ENCODE measurements at places on chromosomes 16 and 17.

- DNase-seq = peak; percentile 45
Observed at GRCh38 chr17:73956595-73957465, 246.6 kb upstream of the RPL38 start.

DNA sequence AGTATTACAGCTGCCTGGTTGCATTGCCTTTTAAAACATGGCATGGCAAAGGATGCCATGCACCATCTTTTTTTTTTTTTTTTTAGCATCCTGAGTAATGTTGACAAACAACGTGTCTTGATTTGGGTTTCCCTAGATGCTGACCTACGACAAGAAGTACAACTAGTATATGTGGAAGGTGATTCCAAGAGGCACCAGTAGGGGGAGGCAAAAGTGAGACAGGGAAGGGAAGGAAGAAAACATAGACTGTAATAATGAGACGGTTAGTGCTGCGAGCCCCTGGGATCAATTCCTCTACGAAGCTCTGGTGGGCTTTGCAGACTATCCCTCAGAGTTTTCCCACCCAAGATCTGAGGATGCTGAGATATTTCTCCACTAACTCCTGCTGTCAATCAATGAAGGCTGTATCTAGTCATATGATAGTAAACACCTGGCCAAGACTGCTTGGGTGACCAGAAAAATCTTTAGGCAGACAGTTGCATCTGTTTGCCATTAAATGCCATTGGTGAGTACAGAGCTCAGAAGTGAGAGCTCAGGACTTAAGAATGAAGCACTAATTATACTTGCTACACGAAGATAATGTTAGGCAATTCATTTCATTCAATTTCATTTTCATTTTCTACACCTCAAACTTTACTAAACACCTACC lies 458.6 kb upstream of the GOT2 start:
- no peak for DNase-seq

- DNase-seq = peak; percentile 42
Observed at GRCh38 chr16:85428168-85428898, 184.8 kb upstream of the GSE1 start.

DNA sequence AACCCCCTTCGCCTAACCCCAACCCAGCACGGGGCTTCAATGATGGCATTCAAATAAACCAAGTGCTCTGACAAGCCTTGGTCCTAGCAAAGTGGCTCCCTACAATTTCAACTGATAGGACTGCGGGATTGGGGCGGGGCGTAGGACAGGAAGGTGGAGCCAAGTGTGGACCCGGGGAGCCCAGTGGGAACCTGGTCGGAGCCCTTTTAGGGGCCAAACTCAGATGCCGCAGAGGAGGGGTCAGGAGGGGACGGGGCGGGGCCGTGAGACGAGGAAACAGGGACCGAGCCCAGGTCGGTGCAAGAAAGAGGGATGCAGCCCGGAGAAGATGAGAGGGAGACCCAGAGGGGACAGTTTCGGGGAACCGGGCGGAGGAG lies 13.2 kb upstream of the CDIPT start:
- DNase-seq = no peak

GRCh38 chr16:68236137-68236825 lies 354 bp upstream of the ESRP2 start:
- no peak for DNase-seq

DNA sequence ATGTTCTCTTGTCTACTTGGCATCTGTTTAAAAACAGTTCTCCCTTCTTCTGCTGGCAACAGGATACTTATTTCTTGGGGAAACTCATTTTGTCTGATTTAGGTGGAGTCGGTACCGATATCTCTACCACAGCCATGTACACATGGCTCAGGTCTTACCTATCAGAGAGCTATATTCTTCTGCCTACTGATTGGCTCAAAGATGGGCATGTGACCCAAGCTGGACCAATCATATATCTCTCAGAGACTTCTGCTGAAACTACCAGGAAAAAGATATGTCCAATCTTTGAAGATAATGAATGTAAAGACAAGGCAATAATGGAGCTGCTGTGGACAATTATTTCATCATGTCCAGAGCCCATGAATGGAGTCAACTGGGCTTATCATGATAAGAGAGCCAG lies 21.6 kb upstream of the SHISA9 start:
- DNase-seq = no peak

- no peak for DNase-seq
Observed at GRCh38 chr17:76998839-76999238, 130.6 kb downstream of the MGAT5B start.

GRCh38 chr16:89265647-89266046 lies 48.1 kb downstream of the ZNF778 start:
- no peak for DNase-seq

- DNase-seq = peak; percentile 42
Observed at GRCh38 chr16:29290631-29291247, 115.8 kb downstream of the NPIPB11 start.

DNA sequence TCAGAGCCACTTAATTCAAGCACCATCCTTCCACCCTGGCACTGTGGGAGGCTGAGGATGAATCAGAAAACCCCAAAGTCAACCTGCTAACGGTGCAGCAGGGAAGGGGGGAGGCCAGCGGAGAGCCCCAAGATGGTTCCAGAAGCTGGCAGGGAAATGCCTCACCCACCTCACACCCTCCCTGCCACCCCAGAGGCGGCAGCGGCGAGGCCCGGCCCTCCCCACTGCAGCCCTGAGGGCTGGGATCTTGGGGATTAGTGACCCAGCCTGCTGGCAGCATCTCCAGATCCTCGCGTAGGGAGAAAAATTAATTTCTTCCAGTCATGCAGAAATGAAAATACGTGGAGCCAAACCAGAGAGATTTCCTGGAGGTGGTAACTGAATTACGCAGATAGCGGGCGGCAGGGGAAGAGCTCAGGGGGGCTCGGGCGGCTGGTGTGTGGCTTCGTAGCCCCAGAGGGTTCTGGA lies 38.2 kb downstream of the CBFA2T3 start:
- no peak for DNase-seq

DNA sequence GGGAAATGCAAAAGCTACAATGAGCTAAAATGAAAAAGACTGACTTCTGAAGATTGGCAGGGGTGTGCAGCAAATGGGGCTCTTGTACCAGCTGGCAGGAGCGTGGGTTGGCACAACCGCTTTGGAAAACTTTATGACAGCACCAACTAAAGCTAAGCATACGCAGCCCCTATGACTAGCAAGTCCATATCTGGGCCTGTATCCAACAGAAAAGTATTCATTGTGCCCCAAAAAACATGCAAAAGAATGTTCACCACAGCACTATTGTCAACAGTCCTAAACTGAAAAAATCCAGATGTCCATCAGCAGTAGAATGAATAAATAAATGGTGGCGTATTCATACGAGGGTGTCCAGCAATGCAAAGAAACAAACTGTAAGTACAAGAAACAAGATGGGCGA lies 22.6 kb upstream of the ITGA3 start:
- DNase-seq = no peak

DNA sequence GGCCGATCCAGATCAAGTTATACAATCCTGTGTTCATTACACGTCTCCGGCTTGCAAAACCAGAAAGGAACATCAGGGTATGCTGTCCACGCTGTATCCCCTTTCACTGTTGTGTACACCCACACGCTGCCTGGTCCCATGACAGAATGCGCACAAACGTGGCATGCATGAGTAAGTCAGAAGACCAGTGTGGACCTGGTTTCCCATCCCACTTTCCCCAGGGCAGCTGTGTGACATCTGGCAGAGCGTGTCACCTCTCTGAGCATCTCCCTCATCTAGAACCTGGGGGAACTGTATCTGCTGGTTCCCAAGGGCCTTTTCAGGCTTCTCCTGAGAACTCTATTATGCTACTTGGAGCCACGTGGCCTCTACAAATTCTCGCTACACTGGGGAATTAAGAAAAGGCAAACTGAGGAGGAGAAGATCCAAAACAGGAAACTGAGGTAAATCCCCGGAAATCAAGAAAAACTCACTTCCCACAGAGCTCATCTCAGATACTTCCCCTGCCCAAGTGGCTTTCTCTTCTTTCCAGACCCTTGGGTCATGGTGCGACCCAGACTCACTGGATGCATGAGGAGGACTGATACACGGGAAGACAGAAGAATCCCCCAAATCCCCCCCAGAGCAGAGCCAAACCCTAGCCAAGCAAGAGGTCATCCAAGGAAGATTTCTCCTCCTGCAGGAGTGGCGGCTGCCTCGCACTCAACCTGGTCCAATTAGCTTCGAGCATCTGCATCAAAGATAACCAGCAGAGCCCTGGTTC lies 139.3 kb downstream of the GAS7 start:
- DNase-seq = no peak

DNA sequence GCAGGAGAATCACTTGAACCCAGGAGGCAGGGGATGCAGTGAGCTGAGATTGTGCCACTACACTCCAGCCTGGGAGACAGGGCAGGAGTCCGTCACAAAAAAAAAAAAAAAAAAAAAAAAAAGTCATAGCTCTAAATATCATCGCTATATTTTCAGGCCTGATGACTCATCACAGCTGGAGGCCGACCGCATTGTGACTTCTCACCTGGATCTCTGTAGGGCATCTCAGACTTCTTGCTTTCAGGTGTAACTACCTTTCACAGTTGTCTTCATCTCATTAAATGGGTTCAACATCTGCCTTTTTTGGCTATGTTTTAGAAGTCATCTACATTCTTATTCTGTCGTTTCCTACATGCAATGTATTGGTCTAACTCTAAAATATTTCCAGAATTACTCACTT lies 353.1 kb upstream of the MON1B start:
- DNase-seq = no peak

DNA sequence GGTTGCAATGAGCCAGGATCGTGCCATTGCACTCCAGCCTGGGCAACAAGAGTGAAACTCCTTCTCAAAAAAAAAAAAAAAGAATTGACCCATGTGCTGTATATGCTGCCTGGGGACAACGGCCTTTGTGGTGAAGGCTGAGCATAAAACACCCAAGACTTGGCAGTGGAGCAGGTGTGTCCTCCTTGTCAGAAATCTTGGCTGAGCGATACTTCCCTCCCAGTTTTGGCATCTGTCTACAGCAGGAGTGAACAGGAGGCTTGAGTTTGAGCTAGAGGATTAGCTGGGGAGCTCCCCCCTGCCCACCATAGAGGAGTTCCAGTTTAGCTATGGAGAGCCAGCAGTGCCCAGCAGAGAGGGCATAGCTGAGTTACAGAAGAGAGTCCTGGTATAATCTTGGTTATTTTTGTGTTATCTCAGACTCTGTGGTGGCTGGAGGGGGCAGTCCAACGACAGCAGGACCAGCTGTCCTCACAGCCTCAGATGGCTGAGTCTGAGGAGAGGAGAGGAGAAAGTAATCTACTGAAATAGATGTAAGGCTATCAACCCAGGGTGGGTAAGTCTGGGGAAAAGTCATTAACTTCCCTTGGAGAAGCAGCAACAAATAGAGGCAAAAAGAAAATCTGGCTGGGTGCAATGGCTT lies 18.4 kb downstream of the SP2 start:
- DNase-seq = no peak

- no peak for DNase-seq
Observed at GRCh38 chr17:64707050-64707591, 45.0 kb upstream of the SMURF2 start.

- DNase-seq = no peak
Observed at GRCh38 chr17:39400547-39401411, 647 bp downstream of the FBXL20 start.

DNA sequence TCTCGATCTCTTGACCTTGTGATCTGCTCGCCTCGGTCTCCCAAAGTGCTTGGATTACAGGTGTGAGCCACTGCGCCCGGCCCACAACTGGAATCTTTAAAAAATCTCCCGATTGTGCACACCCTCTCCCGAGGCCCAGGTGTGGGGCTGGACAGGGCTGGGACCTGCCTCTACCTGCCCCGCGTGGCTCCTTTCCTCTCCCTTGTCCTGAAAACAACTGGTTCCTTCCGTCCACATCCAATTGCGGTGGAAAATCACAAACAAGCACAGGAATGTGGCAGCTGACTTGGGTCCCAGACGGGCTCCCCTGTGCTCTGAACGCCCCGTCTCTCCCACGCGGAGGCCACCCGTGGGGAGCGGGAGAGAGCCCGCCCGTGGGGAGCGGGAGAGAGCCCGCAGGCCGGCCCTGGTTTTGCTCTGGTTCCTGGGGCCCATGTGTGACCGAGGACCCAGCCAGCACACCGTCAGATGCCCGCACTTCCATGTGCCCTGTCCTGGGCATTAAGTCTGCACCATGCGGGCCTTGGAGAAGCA lies 3.0 kb upstream of the TMEM204 start:
- no peak for DNase-seq

GRCh38 chr17:47741109-47741792 lies 8.2 kb downstream of the TBX21 start:
- no peak for DNase-seq

GRCh38 chr17:77496831-77497577 lies 356.2 kb downstream of the SEC14L1 start:
- no peak for DNase-seq

DNA sequence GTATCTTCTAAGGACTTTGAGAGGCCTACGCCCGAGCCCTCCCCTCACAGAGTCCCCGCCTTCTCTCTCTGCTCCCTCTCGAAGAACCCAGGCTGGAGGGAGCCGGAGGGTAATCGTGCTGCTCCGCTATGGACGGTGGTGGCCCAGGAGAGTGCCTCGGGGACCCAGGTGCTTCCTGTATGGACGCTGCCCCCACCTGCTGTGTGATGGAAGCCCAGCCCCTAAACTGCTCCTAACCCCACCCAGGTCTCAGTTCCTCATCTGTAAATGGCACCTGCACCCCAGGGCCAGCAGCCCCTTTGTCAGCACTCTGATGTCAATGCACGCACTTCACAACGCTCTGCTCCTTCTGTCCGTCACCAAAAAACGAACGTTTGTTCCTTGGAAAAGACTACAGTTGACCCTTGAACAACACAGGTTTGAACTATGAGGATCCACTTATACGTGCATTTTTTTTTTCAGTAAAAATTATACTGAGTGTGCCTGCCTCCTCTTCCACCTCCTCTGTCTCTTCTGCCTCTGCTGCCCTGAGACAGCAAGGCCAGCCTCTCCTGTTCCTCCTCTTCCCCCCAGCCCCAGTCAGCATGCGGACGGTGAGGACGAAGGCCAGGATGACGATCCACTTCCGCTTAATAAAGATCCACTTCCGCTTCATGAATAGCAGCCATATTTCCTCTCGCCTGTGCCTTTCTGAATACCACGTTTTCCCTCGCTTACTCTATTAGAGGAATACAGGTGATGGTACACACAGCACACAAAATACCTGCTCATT lies 118.3 kb downstream of the BANP start:
- no peak for DNase-seq

- DNase-seq = no peak
Observed at GRCh38 chr17:1511290-1511689, 5.1 kb downstream of the INPP5K start.

DNA sequence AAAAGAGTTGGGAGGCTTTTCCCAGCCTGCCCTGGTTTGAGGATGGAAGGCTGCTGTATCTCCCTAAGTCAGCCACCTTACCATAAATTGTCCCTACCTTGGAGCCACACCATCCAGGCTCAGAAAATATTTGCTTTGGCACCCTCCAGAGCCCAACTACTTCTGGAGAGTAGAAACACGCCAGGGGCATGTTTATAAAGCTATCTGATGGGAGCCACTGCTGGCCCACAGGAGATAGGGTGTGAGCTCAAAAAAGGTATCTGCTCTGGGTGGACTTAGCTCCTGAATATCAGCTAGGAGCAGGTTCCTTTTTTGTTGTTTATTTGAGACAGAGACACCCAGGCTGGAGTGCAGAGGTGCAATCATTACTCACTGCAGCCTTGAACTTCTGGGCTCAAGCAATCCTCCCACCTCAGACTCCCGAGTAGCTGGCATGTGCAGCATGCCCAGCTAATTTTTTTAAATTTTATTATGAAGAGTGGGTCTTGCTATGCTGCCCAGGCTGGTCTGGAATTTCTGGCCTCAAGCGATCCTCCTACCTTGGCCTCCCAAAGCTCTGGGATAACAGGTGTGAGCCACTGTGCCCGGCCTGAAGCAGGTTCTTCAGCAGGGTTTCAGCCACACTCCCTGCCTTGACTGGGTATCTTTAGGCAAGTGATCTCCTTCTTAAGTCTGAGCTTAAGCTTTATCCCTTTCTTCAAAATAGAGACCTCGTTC lies 147.1 kb downstream of the SALL1 start:
- no peak for DNase-seq
